ENCODE measurements at places on chromosomes 16 and 17.

- DNase-seq = no peak
These were observed 2.3 kb upstream of the MT2A start for GRCh38 chr16:56606071-56606475.

DNA sequence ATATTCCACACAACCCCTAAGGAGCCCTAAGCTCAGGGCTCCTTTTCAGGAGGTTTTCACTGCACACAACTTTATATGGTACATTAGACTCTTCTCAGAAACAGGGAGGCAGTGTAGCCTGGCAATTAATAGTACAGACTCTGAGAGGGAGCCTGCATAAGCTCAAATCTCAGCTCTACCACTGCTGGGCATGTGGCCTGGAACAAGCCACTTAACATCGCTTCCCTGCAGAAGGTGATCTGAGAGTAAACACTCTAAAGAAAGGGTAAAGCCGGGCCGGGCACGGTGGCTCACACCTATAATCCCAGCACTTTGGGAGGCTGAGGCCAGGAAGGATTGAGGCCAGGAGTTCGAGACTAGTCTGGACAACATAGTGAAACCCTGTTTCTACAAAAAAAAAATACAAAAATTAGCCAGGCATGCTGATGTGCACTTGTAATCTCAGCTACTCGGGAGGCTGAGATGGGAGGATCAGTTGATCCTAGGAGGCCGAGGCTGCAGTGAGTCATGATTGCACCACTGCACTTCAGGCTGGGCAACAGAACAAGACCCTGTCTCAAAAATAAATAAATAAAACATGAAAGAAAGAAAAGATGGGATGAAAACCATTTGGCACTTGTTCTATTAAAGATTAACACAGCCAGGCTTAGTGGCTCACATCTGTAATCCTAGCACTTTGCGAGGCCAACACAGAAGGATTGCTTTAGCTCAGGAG is 70.7 kb upstream of the DNAJA2 start:
- no peak for DNase-seq

- DNase-seq = no peak
These were observed 14.5 kb downstream of the EMC8 start for GRCh38 chr16:85784813-85785212.

- no peak for DNase-seq
These were observed 11.1 kb downstream of the GRB2 start for GRCh38 chr17:75394332-75394918.

Data from T-helper 2 cell (primary cell).